ENCODE measurements at places on chromosomes 3 and 15.

DNA sequence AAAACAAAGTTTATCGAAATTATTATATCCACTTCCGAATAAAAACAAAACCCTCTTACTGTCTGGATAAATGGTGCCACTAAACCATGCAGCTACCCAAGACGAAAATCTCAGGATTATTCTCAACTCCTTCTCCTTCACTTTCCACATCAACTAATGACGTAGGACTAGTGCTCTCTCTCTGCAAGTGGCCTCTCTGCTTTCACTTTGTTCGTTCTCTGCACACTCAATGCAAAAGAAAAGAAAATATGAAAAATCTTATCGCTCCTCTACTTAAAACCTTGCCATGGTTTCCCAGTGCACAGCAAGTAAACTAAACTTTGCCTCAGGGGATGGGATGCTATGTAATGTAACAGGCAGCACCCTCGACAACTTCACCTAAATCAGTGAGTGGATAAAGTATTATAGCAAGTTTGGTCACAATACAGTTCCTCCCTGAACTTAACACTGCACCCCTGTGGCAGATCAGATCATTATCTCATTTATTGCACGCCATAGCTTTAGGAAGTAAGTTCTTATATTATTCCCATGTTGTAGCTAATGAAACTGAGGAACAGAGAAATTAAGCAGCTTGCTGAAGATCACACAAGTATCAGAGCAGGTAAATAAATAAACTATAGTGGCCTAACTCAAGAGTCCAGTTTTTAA is 262.7 kb upstream of the GADL1 start:
- DNase-seq, result no peak

- no peak for DNase-seq
Measured at GRCh38 chr3:84904212-84904611, 54.6 kb upstream of the CADM2 start.

DNA sequence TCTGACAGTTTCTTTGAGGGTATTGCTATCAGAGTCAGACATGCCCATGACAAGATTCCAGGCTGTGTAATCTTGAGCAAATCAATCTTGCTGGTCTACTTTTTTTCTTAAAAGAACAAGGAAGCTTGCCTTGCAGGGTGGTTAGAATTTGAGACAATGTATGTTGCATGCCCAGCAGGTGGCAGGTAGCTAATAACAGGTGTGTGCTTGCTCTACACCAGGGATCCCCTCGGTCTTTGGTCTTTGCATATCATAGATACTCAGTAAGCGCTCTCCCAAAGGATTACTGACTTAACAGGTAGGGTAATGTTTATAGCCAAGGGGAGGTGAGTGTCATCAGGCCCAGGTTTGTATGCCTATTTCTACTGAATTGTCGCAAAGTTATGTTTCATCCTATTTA is 37.3 kb downstream of the CACNA1D start:
- no peak for DNase-seq

GRCh38 chr15:57527382-57528091 is 64.2 kb upstream of the MYZAP start:
- DNase-seq, result no peak

- DNase-seq, result no peak
Measured at GRCh38 chr3:136166507-136166906, 29.6 kb downstream of the MSL2 start.

DNA sequence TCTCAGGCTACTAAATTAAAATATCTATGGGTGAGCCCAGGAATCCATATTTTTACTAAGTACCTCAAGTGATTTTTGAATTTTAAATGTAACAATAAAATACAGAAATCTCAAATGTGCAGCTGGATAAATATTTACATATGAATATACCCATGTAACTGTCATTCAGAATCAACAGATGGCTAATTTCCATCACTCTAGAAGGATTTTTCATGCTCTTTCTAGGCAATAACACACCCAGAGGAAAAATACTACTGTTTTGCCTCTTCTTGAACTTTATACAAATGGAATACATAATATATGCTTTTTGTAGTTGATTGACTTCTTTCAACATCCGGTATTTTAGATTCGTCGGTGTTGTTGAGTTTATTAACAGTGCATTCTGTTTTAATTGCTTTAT is 601.3 kb upstream of the NECTIN3 start:
- no peak for DNase-seq

DNA sequence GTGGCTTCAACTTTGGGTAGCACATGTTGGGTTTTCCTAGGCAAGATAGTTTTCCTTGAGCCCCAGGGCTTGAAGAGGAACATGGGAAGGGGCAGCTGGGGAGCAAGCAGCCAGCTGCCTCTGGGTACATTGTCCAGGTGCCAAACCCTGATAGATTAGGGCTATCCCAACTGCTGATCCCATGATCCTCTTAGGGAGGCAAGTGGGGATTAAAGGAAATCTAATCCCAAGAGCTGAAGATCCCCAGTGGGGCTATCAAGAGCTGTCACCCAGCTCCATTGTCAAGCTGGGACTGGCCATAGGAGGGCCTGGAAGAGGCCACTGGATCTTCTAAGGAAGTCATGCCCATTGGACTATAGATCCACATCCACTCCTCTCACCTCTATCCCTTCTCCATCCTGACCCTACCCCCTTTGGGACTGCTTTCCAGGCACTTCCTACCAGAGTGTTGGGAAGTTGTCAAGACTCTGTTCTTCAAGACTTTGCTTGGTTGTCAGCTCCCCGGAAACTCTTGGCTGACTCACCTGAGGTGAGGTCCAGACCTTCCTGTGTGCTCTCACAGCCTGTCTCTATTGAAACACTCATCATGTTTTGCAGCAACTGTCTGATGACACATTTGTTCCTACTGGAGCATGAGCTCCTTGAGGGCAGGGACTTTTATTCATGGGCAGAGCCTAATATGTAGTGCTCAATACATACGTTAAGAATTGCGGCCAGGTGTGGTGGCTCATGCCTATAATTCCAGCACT is 5.9 kb downstream of the CAMK2N2 start:
- no peak for DNase-seq

GRCh38 chr15:64152507-64153387 is 1.2 kb downstream of the SNX22 start:
- DNase-seq, result no peak

GRCh38 chr15:95018888-95019545 is 787.7 kb downstream of the MCTP2 start:
- DNase-seq, result no peak

DNA sequence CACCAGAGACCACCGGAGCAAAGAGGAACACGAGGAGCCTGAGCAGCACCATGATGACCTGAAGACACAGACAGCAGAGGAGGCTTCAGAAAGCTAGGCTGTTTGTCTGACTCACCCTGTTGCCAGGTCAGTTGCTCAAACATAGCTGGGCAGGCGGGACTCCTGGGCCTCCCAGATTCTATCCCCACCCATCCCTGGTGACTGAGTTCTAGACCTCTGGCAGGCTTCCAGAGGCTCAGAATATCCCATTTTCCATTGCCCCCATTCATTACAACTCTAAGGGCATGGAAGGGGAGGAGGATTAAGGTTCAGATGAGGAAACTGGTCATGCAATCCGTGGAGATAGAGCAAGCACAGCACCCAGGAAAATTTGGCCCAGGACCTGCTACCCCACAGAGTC is at the start of gene CDHR4:
Gene CDHR4, minus strand, starts transcription at position 113 of the 400 bp plus-strand sequence. Its CDS starts 61 bp downstream, at position 52.
- DNase-seq, result no peak

GRCh38 chr15:97504031-97504792 is 456.3 kb upstream of the ARRDC4 start:
- no peak for DNase-seq

- no peak for DNase-seq
Measured at GRCh38 chr3:179401561-179401960, 49.7 kb downstream of the GNB4 start.

DNA sequence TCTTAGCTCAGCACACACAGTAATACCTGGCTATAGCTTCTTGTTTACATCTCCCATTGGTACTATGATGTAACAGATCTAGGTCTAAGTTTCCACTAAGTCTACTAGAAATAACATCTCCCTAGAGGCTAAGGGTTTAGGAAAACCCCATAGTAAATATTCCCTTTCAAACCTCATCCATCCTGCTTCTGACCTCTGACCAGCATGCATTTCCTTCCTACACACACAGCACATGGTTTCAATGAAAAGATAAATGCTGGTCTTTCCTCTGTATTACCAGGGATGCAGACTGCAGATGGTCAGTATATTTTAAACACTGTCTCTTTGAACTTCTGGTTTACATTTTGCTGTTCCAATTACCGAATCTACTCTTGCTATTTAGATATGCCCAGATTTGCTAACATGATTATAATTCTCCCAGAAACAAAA is 96.6 kb downstream of the EFL1 start:
- DNase-seq, result no peak

- no peak for DNase-seq
Measured at GRCh38 chr3:181906338-181906737, 194.6 kb downstream of the SOX2 start.

DNA sequence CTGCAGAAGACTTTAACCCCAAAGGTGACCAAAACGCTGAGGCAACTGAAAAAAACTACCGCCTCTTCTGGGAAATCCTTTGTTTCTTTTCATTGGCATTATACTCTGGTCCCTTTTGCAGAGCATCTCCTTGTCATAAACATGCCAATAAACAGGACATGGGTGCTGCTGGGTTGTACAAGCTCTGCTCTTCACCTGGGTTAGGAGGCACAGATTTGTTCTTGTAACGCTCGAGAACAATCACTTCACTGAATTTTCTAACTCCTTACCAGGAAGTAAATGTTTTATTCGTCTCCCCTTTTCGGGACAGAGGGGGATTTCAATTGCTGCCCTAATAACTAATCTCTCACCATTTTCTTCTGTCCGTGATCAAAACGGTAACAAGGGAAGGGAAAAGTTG is 1.3 kb downstream of the PLCH1 start:
- DNase-seq, result no peak

Data from T-helper 1 cell (primary cell).